ENCODE measurements at places on chromosomes 7 and 10.
A peak's percentile ranks its signal among the peaks of the same experiment; 100 is the strongest.

DNA sequence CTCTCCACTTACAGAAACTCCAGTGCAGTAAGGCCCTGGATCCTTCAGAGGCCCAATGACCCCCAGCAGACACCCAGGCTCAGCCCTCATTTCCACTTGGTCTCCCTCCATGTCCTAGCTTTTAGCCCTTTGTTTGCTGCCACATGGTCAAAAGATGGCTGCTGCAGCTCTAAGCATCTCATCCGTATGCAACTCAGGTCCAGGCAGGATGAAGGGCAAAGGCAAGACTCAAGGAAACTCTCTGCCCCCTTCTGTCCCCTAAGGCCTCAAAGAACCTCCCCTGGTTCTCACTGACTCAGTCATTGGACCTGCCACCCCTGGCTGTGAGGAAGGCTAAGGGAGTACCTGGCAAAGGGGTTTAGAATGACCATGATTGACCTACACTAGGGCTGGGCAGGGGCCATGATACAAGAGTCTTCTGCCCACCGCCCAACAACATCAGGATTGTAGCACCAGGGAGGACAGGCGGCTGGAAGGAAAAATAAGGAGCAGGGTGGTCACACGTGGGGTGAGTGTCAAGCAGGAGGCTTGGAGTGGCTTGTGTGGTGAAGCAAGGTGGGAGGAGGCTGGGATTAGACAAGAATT lies 303.8 kb upstream of the ZMIZ1 start:
- DNase-seq: no peak

GRCh38 chr10:24670964-24671670 lies 52.6 kb downstream of the ARHGAP21 start:
- DNase-seq: no peak

- peak; percentile 9 for DNase-seq
Measured at GRCh38 chr10:49298983-49299815, at the start of gene C10orf71. Gene C10orf71, plus strand, starts transcription at chr10:49299170. Its CDS starts 23,376 bp downstream, at chr10:49322546.

GRCh38 chr7:96183163-96183670 lies 138.7 kb downstream of the SLC25A13 start:
- DNase-seq: no peak

DNA sequence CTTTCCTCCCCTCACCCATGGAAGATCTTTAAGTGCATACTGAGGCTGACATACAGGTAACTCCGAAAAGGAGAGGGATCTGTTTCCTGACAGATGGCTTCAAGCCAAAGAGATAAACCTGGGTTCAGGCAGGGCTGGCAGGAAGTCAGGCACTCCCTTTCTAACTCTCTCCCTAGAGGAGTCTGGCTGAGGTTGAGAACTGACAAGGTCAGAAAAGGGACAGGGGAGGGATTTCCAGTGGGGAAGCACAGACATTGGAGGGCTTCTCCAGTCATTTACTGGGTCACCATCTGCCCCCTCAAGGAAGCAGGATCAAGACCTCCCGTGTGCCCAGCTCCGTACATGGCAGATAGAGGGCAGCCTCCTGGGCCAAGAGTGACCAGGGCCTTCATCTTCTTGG lies 31.6 kb downstream of the TLX1 start:
- no peak for DNase-seq

DNA sequence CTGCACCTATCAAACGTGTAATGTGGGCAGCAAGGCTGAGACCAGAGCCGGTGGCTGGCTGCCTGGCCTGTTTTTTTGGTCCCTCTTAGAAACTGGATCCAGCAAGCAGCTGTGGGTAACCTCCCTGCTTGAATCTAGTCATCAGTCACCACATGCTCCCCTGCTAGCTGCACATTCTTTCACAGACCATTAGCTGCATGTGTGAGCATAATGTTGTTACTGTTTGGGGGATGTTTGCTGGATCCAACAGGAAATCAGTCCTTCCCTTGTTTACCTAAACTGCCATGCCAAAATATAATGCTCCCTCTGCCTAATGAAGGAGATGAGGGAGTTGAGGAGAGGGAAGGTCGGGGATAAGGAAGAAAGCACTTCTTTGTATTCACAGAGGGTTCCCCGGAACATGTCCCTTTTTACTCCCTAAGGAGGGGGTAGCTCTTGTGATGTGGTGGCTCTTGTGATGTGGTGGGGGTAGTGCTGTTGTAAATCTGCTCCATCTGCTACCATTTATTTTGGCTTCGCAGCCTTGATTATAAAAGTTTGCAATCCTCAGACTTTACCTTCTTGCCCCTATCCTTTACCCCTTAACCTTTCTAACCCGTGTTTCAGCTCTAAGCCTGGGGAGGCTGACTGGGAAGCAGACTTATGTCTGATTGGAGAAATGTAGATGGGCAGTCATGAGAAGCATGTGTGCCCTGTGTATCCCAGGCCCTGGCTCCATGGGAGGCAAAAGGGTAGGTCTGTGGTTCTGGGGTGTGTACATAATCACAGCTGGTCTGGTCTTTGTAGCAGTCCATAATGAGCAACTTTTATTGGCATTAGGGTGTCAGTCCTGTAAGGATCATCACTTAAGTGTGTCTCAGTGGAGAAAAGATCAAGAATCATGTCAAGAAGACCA lies 20.8 kb downstream of the LOXL4 start:
- peak; percentile 73 for DNase-seq

DNA sequence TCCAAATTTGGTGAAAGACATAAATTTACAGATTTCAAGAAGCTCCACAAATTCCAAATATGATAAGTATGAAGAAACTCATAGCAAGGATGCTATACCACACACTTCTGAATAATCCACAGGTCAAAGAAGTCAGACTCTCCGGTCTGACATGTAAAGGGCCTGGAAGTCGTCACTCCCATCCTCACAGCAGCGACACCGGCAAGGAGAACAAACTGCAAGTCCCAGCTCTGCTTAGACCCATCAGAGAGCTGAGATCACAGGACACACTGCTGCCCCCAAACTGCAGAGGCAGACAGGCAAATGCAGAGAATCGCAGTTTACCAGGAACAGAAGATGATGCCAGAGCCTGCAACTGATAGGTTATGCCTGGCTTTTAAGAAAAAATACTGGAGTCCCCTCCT lies 62.0 kb downstream of the AMZ1 start:
- DNase-seq: no peak

DNA sequence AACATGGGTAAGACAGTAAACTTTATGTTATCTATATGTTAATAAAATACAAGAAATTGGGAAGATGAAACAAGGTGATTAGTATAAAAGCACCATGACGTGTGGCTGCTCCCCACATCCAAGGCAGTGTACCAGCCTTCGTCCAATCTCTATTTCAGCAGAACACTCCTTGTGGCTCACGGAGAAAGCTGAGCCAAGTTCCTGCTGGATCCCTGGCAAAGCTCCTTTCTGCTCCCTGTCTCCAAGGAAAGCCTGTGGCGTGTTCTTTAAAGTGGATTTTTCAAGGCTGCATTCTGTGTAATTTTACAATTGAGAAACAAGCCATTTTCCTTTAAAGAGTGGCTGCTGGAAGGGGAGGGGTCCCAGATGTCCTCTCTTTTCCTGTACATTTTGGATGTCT lies 467.3 kb downstream of the PTPRN2 start:
- no peak for DNase-seq

DNA sequence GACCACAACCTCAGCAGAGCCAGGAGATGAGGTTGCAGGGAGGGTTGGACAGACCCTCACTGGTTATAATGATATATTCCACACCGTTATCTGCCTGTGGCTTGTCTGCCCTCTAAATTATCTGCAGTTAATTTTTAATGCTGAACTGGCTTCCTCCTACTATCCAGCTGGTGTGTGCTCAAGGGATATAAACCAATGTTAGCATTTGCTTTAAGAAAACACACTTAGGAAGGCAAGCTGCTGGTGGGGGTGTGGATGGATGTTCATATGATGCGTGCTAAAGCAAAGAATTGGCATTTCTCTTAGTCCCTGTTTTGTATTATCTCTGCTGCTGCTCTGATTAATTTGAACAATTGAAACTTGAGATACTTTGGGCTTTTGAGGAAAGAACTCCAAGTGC lies 132.2 kb upstream of the NPVF start:
- no peak for DNase-seq

DNA sequence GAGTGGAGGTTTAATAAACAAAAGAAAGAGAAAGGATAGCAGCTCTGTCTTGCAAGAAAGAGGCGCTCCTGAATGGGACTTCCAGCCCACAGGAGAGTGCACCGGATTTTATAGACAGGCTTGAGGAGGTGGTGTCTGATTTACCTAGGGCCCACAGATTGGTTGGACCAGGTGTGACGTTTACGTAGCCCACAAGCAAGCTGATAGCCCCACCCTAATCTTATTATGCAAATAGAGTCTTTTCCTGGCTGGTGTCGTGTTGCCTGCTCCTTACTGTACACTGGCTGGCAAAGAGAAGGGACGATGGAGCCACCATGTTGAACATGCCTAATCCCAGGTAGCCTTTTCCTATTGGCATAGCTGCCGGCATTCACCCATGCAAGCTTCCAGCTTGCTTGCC lies 319.7 kb upstream of the POM121L12 start:
- no peak for DNase-seq

GRCh38 chr10:47223236-47223635 lies 76.8 kb upstream of the GDF10 start:
- DNase-seq: no peak

- DNase-seq: no peak
Measured at GRCh38 chr10:131554821-131555220, 243.3 kb upstream of the TCERG1L start.
